ENCODE measurements at places on chromosomes 12 and 14.

DNA sequence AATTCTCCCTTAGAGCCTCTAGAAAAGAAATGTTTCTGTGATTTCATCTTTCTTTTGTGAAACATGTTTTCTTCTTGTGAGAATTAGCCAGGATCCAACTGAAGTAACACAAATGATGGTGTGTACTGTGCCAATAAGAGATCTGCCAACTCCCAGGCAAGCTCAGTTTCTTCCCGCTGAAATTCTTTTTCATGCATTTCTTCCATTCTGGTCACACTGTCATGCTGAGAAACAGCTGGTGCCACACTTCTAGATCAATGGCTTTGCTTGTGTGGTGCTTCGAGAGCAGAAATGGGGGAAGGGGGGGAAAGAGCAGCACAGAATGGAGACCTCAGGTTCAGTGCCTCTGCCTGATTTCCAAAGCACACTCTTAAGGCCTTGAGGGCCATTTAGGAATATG is 41.4 kb upstream of the FGF6 start:
- no peak for DNase-seq

- DNase-seq, result peak; percentile 7
These were observed 339.3 kb downstream of the BCL11B start for GRCh38 chr14:98932431-98933325.

- no peak for DNase-seq
These were observed 84.7 kb downstream of the TTC7B start for GRCh38 chr14:90731487-90731886.

GRCh38 chr14:31943217-31943799 is 133.8 kb upstream of the ARHGAP5 start:
- no peak for DNase-seq

DNA sequence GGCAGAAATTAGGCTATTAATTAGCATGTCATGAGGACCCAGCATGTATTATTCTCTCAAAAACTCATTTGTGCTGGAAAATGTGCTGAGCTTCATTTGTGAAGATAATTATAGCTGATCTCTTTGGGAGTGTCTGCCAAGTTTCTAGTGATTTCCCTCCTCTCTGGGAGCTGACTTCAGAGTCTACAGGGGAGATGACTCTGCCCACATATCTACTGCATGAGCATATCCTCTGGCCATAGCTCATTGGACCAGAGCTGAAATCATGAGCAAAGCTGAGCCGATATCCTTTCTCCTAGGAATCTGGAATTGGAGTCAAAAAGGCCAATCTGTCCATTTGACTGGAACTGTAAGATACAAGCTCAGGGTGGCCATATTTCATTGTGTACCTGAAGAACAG is 5.9 kb downstream of the CCDC198 start:
- no peak for DNase-seq

DNA sequence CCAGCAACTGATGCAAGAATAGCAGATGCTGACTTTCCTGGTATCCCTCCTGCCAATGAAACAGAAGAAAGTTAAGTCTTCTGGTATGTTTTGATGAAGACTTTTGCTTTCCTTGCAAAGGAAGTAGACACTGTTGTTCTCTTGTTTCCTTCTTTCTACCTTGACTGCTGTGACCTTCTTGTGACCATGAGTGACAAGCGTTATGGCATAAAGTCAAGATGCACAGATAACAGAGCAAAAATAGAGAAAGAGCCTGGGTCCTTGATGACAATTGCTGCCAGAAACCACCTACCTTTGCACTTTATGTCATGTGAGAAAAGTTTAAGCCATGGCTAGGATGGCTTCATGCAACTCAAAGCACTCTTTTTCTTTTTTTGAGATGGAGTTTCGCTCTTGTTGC is 49.2 kb upstream of the LTA4H start:
- no peak for DNase-seq

DNA sequence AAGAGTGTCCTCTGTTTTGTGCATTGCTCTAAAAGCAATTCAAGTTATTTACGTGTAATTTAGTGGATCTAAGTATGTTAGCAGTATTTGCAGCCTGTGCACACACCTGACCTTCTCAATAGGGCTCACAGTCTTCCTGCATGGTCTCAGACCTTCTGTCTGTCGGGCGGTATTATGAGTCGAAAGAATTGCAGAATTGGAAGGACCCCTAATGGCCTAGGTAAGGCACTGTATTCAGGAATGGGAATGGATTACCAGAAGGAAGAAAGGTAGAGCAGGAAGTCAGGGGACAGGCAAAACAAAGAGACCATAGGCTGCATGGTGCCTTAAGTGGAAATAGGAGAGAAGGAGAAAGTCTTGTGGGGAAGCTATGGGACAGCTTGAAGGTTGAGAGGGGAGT is 341.6 kb downstream of the VRK1 start:
- DNase-seq, result no peak

GRCh38 chr14:49946320-49947141 is 53.6 kb downstream of the ARF6 start:
- peak; percentile 36 for DNase-seq

Data from CD4-positive, alpha-beta T cell treated with Interleukin-12 subunit alpha and Interleukin-12 subunit beta, for 1 hour (primary cell).